ENCODE measurements at places on chromosomes 3 and 15.
A peak's percentile ranks its signal among the peaks of the same experiment; 100 is the strongest.

GRCh38 chr15:74123131-74123429 is 7.3 kb upstream of the ISLR2 start:
- no peak for DNase-seq

- no peak for DNase-seq
Observed at GRCh38 chr15:99347574-99347973, 96.3 kb downstream of the LRRC28 start.

- DNase-seq: no peak
Observed at GRCh38 chr3:113660458-113660857, 36.0 kb downstream of the USF3 start.

DNA sequence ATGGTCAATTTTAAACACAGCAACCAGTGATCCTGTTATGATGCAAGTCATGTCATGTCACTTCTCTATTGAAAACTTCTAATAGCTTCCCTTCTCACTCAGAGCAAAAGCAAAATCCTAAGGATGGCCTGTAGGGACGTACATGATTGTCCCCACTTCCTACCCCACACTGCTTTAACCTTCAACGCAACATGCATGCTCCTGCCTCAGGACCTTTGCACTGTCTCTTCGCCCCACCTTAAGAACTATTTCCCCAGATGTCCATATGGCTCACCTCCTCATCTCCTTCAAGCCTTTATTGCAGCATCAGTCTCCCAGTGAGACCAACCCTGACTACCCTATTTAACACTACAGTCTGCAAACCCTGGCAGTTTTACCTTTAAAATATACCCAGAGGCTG is 214.1 kb upstream of the CHRM5 start:
- no peak for DNase-seq

- DNase-seq: no peak
Observed at GRCh38 chr3:18097989-18098388, 327.1 kb downstream of the SATB1 start.

DNA sequence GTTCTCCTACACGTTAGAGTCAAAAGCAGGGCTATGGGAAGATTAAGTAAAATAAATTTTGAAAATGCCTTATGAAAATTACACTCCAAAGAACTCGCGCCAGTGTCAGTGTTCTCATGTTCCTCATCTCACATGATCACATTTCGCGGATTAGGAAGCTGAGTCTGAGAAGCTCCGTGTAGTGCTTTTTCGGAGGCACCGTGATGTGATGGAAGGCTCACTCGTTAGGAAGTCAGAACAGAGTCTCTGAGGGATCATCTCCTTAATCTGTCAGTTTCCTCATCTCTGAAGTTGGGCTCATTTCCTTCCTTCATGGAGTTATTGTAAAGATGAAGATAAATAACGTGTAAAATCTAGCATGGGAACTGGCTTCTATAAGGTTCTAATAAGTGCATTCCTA is 3.2 kb downstream of the ADIPOQ start:
- no peak for DNase-seq

DNA sequence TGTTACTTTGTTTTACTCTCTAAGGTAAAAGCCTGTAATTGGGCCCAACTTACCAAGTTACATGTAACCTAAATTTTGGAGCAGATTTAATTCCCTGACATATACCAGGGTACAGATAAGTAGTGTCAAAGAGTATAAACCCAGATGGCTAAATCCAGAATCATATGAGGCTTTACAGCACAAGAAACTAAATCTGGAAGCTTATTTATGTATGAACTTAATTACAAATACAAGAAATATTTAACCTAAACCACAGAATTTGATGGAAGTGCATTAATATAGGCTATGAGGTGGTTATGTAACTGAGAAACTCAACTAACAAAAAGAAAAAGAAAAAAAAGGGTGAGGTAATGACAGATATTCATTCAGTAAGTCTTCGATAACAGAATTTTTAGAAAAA is 930.2 kb upstream of the ALCAM start:
- no peak for DNase-seq

DNA sequence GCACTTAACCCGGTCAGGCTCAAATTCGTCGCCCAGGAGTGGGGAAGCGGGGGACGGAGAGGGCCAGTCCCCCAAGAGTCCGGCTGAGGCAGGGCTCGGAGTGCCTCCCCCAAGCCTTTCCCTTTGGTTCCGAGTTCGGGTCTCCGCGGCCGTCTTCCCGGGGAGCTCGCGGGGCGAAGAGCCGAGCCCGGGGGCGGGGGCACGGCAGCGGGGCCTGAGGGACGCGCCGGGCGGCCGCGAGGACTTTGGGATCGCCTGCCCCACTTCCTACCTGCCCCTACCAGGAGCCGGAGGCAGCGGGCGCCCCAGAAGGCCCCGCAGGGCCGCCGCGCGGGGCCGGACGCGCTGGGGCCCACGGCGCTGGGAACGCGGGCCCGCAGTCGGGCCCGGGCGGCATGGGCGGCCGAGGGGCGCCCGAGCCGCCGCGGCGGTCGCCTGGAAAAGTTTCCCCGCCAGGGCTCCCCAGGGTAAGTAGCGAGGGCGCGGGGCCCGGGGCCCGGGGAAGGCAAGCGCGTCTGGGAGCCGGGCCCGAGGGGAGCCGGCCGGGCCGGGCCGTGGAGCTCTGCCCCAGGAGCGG is 2.8 kb downstream of the FURIN start:
- DNase-seq: peak; percentile 61

DNA sequence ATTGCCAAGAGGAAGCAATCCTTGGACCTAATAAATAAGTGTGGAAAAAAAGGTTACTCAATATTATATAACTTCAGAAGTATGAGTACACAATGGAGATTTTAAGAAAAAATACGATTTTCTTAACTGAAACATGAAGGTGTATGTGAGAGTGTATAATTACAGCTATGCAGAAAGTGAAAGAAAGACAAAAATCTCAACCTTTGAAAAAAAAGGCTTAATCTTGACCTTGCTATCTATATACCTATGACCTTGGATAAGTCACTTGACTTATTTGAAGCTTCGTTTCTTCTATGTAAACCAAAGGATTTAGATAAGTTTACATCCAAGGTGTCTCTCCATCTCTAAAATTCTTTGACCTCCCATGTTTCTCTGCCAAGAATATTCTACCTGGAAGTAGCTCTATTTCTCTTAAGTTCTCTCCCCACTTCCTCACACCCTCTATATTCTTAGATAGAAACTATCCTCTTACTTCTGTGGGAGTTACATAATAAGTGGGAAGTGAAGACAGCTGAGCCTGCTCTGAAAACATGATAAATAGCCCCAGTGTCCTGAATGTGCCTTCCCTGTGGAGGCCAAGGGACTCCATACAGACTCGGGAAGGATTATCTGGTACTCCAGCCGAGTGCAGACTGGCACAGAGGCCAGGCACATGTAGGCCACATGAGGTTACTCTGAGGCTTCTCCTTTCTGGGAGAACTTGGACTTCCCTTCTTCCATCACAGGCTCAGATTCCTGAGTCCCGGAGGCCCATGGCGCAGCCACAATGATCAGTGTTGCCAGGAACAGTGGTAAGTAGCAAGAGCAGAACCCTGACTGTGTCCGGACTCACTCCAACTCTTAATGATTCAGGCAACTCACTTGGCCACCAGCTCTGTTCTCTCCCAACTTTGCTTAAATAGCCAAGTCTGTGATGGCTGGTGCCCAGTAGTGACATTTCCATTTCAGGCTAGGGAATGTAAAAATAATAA is 166.8 kb upstream of the COL8A1 start:
- DNase-seq: no peak

GRCh38 chr3:124084022-124084881 is 92.3 kb upstream of the ROPN1 start:
- no peak for DNase-seq

DNA sequence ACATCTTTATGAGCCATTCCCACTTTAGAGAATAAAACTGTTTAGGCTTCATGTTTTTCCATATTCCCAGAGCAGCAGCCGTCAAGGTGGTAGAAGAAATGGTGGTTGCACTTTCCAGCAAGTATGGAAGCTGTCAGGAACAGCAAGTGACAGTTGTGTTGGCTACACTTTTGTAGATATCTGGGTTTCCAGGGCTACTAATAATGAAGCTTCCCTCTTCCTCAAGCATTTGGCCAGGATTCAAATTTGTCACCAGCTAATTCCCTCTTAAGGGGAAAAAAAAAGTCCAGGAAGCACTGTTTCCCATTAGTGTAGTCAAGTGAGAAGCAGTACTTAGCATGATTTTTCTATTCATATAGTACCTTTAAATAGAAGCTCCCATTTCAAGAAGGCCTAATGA is 252.8 kb downstream of the IGSF11 start:
- DNase-seq: no peak

- DNase-seq: no peak
Observed at GRCh38 chr3:94362393-94362792, 299.5 kb downstream of the NSUN3 start.

GRCh38 chr3:180802837-180803236 is 109.6 kb upstream of the FXR1 start:
- DNase-seq: no peak

All from activated CD4-positive, CD25-positive, alpha-beta regulatory T cell treated with anti-CD3 and anti-CD28 coated beads, Interleukin-2, amount 50 U/mL, for 72 hours (primary cell).